ENCODE measurements at places on chromosomes 3 and 15.

DNA sequence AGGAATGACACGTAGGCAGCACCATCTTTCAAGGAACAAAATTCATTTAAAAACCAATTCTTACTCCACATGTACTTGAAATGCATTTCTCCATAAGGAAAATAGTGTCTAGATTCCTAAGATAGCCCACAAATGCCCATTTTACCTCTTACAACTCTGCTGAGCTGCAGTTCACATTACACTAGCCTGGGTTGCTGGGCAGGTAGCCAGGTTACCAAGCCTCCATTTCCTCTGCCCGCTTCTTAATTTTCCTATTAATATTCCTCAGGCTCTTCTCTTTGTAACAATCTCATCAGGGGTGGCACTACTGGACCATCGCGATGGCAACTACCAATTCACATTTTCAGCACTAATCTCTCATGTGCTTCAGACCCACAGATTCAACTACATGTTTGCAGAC, 10.8 kb downstream of the ATP13A3 start:
- DNase-seq: no peak

GRCh38 chr15:57563416-57563815, 28.3 kb upstream of the MYZAP start:
- DNase-seq: no peak

- no peak for DNase-seq
Measured at GRCh38 chr3:153595186-153595815, 433.3 kb downstream of the RAP2B start.

- DNase-seq: no peak
Measured at GRCh38 chr15:44812029-44812517, 75.7 kb downstream of the TRIM69 start.

DNA sequence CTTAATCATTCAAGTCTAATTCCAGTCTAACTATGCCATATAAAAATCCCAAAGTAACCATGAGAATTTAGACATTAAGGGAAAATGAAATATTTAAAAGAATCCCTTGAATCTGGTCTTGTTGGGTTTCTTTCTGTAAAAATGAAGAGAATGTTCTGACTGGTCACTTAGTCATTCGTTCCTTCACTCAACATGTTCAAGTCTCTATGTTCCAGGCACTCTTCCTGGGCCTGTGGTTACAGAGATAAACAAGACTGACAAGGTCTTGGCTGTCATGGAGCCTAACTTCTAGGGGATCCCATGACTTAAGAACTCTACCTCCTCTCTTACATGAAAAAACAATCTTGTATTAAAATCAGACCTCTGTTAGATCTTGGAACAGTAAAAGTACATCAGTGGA, 638.6 kb upstream of the TBL1XR1 start:
- no peak for DNase-seq

DNA sequence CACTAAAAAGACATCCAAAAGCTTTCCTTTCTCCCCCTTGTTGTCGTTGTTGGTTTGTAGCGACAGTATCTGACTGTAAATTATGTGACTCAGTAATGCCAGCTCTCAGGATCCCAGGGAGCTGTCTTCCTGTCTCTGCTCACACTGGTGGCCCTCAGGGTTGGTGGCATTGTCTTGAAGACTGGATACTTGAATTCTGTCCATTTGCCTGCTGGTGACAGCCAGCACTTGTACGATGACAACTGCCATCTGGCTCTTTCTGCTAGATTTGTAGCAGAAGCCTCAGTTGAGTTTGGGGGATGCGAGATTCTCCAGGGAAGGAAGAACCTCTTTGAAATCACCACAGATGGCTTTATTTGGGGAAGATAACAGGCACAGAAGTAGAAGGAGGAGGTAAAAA, 120.8 kb downstream of the ARPP21 start:
- DNase-seq: no peak

GRCh38 chr3:27623085-27623753, 98.9 kb downstream of the EOMES start:
- DNase-seq: no peak

GRCh38 chr15:101669744-101670143, 17.6 kb upstream of the TM2D3 start:
- DNase-seq: no peak

DNA sequence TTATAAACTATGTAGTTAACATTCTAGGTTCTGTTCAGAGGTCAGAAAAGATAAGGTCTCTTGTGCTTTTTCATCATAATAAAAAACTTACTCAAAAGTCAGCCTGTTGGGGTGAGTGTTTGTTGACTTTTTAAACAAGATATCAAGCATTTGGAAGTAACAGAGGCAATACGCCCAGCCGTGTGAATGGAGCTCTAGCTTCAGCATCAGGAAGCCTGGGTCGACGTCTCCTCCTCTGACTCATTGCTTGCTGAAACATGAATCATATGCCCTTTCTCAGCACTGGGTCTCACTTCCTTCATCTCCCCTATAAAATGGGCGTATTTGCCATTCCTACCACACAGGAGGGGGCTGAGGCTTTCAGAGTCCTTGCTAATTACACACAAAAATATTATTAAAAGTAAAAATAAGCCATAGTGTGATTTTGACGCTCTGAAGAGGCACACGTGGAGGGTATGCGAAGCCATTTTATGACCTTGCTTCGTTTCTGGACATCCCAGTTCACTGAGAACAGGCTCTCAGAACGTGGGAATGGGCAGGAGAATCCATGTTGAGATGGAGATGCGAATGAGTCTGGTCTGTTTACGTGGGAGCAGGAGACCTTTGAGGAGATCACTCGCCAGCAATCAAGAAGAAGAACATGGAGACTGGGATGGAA, 220.8 kb upstream of the TPRG1 start:
- peak; percentile 33 for DNase-seq

- DNase-seq: no peak
Measured at GRCh38 chr3:23668430-23668904, 137.3 kb upstream of the UBE2E1 start.

DNA sequence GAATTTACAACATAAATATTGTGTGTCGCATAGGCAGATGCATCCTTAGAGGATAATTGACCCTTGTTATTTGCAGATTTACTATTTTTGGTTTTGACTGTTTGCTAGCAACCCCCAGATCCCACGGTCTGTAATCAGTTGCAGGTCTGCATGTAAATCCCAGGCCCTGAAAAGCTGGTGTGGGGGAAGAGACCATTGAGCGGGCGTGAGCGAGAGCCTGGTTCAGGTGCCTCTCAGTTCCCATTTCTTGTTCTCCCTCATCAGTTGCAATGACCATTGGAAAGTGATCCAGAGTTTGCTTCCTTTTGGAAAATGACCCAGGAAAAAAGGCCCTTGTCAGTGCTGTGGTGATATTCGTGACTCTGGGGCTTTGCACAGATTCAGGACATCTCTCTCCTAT, 238.9 kb downstream of the UACA start:
- DNase-seq: no peak

- DNase-seq: no peak
Measured at GRCh38 chr15:27826902-27827714, 272.0 kb downstream of the OCA2 start.

DNA sequence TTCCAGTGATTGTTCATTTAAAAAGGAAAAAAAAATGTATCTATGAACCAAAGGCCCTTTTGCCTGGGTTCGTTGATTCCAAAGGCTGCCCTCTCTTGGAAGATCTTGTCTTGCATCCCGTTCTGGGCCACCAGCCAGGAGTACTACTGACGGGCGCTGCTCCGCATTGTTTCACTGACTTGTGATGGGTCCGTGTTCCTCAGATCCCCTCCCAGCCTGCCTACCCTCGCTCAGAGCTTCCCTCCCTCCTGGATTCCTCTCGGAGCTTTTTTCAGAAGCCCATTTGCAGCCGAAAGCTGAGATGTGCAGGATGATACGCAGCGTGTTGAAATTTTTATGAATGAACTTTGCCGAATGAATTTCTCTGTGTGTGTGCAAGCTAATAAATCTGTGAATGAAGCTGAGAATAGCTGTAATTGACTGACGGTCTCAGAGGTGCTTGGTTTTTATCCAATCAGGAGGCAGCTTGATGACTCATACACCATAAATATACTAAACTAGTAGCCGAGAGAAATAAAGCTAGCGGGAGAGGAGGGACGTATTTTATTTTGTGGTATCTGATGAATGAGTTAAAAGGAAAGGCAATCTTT, at the start of gene SHC4:
Gene SHC4 (minus strand): TSS at position 396 of the 590 bp plus-strand sequence. CDS start 904 bp downstream, outside the sequence.
- no peak for DNase-seq
